ENCODE measurements at places on chromosomes 5 and 9.

DNA sequence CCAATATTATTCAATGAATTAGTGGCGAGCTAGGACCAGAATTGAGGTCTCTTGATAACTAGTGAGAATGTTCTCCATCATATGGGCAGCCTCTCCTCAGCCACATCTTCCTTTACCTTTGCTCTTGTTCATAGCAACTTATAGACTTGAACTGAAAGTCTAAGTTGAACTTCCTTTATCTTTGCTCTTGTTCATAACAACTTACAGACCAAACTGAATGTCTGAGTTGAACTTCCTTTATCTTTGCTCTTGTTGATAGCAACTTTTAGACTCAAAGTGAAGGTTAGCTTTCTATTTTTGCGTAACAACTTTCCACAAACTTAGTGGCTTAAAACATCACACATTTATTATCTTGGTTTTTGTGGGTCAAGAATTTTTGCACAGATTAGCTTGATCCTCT is 146.4 kb upstream of the C9orf72 start:
- no peak for DNase-seq

- no peak for DNase-seq
Observed at GRCh38 chr5:78919796-78920195, 65.3 kb downstream of the ARSB start.

- DNase-seq = no peak
Observed at GRCh38 chr5:16707168-16707868, 90.5 kb upstream of the RETREG1 start.

GRCh38 chr5:37730896-37731455 is 108.9 kb downstream of the GDNF start:
- no peak for DNase-seq

GRCh38 chr5:79973511-79973910 is 17.6 kb downstream of the MTX3 start:
- no peak for DNase-seq

- no peak for DNase-seq
Observed at GRCh38 chr5:37847978-37848425, 8.2 kb upstream of the GDNF start.

DNA sequence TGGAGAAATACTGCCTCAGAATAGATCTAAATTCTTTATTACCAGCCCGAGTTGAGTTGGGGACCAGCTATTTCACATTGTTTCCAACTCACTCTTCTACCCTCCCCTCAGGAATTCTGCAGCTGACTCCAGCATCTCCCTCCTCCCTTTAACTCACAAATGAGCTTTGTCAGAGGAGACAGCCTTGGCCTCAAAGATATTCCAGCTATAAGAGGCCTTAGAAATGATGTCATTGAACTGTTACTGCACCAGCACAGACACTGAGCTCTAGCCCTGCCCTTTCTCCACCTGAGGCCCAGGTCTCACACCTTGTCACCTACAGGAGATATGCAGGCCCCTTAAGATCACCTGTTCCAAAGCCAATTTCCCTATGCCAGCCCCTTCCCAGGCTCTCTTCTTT is 78.4 kb upstream of the ATP10B start:
- no peak for DNase-seq

DNA sequence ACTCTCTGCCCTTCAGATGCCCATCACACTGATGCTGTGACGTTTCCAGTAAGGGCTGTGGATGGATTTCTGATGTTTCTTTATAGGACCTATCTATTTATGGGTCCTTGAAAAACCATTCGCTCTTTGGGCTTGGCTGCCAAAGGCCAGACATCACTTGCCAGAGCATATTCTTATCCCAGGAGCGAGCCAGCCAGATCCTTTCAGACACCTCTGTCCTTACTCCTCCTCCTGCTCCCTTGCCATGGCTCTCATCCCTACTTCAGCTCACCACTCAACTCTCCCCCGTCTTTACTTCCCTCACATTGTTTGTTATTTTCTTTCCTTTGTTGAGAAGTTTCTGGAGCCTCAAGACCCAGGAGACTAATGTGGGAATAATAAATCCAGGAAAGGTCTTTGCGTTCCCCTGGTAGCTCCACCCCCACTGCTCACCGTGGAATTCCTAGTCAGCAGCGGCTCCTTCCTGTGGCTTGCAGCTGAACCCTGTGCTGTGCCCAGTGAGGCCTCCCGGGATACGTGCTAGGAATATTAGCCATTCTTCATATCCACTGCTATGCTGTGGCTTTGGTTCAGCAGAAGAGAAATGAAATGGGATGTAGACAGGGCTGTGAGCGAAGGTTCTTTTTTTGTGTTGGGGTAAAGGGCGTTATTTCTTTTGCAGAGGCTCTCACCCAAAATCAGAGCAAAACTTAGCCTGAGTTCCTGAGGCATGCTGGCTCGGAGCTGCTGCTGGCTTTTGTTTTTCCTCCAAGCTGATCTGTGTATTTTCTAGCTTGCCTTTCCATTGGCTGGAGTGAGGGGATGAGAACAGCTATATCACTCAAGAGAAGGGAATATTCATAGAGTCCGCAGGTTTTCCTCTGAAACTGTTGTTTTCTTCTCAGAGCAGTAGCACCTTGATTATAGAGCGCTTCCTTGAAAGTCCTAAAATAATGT is 171.1 kb downstream of the SAXO1 start:
- DNase-seq = no peak

- DNase-seq = no peak
Observed at GRCh38 chr5:25554077-25554476, 909.3 kb upstream of the CDH10 start.

- no peak for DNase-seq
Observed at GRCh38 chr9:112170968-112171367, 4.1 kb downstream of the SUSD1 start.

- DNase-seq = no peak
Observed at GRCh38 chr5:96031811-96032261, 70.2 kb upstream of the ELL2 start.

DNA sequence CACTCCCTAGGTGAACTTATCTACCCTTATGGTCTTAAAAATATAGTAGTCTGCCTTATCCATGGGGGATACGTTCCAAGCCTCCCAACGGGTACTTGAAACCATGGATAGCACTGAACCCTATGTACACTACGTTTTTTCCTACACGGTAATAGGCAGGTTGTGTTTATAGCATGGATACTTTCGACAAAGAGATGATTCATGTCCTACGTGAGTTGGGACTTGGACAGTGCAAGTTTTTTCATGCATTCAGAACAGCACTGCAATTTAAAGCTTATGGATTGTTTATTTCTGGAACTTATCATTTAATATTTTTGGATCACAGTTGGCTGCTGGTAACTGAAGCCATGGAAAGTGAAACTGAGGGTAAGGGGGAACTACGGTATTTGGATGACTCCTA is 88.1 kb downstream of the CNTLN start:
- no peak for DNase-seq

DNA sequence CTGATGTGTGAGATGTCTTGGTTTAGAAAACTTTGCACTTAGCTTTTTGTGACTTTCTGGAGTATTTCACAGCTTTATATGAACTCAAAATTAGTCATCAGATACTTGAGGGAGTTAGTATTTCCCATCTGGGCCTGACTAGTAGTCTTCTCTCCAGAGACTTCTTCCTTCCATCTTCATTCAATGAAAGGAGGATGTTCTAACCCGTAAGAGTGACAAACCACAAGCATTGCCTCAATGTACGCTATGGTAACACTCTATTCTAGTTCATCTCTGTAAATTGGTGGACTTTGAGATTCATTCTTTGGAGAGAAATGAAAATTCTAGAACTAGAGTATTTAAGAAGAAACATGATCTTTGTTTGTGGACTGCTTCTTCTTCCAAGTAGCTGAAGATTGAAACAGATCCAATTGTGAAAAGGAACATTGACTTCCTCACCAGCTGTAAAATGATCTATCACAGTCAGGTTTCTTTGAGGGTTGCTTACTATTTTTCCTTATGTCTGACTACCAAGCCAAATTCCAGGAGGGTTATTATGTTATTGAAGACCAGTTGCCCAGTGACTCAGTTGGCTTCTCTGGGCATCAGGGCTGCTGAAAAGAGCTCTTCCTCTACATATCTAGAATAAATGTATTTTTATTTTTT is 157.6 kb downstream of the SLC12A2 start:
- no peak for DNase-seq

DNA sequence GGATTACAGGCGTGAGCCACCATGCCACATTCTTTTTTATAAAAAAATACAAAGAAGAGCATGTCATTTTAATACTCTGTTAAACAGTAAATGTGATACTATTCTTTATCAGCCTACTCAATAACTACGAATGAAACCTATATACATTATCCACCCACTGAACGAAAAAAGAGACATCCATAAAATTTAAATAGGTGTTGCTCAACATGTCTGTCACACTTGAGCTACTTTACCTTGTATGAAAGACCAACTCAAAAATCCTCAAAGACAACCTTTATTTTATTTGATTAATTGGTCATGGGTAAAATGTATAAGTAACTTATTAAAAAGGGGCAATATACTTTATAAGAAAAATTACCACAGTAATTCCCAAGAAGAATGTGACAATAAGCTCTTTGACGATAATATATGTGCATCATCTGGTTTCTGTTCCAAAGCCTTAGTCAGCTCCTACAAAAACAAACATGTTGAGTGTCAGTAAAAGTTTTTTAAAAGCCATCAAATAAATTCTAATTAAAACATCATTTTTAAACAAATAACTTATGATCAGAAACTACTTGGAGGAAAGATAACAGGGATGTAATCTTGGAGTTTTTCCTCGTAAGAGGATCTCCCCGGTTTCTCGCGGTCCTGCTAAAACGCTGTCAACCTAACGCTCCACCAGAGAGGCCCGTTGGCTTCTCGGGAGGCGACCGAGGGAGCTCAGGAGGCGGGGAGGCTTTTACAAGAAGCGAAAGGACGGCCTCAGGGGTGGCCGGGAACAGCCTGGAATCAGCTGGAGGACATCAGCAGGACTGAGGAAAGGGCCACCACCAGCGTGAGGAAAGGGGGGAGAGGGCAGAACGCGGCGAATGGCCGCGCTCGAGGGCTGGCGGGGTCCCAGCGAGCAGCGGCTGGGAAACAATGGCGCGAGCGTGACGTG is 13.5 kb upstream of the ANKRD18B start:
- DNase-seq = peak; percentile 33

Data from stimulated activated CD4-positive, alpha-beta T cell treated with anti-CD3 and anti-CD28 coated beads, Interleukin-4, amount 100 ng/mL, for 48 hours (primary cell).